Activated T-cell treated with anti-CD3 and anti-CD28 coated beads, Interleukin-2, amount 50 U/mL, for 1 hour (primary cell): ENCODE measurements at places on chromosomes 16 and 17.
A peak's percentile ranks its signal among the peaks of the same experiment; 100 is the strongest.

- no peak for DNase-seq
Measured at GRCh38 chr17:49409066-49409465, 5.6 kb downstream of the PHB1 start.

DNA sequence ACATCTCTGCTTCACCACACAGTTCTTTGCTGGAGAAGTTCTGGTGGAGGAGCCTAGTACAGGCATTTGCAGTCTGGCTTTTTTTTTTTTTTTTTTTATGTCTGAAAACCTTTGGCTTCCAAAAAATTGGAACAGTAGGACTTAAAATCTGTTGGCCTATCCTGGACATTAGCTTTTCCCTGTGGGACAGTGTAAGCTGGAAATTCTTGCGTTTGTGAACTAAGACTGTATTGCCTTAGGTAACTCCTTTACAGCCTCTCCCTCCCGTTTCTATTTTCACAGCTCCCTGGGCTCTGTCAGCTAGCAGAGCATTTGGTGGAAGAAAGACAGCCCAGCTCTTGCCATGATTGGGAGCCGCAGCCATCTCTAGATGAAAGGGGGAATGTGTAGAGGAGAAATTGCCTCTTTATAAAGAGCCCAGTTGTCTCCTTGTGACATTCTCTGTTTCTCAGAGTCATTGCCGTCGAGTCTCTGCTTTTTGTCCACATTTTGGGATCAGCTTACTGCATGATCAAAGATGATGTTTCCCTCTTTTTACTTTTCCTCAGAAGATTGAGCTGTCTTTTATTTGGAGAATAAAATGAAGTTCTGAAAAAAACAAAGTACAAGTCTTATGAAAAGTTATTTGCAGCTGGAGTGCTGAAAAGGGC lies 227.5 kb downstream of the SPECC1 start:
- DNase-seq, result no peak

DNA sequence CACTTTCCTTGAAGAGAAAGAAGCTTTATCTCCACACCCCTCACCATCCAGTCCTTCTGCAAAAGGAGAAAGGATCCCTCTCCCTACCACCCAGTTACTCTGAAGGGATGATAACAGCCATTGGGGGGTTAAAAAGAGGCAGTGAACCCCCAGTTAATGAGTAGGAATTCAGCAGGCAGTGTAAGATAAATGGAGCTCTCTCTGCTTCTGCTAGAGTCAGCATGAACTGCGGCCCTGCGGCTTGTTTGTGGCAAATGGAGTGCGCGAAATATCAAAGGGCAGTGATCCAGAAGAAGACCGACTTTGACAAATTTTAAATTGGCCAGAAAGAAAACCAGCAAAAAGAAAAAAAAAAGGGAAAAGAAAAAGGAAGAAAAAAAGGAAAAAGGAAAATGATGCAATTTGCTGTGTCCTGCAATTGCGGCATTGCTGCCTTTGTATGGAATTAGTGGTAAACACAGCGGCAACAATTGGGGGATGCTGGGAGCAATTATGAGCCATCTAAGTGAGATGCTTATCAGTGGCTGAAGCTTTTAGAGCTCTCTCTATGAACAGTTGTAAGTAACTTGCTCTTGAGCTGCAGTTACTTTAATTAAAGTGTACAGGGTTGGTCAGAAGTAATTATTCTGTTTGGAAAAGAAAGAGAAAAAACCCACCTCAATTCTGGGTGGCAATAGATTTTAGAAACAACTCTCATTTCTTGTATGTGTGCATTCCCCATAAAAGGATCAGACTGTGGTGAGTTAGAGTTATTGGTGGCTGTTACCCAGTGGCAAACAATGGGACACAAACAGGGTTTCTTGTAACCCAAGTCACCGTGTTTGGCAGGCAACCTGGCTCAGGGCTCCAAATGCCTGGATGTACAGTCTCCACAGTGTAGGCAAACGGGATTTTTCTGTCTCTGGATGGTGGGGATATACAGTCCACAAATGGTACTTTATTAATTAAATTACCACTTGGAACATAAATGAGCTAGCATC lies 161.3 kb downstream of the AATF start:
- DNase-seq, result no peak

GRCh38 chr17:77011173-77012011 lies 129.4 kb upstream of the SEC14L1 start:
- DNase-seq, result peak; percentile 40

GRCh38 chr16:30780549-30780948 lies 6.5 kb downstream of the ZNF629 start:
- no peak for DNase-seq

DNA sequence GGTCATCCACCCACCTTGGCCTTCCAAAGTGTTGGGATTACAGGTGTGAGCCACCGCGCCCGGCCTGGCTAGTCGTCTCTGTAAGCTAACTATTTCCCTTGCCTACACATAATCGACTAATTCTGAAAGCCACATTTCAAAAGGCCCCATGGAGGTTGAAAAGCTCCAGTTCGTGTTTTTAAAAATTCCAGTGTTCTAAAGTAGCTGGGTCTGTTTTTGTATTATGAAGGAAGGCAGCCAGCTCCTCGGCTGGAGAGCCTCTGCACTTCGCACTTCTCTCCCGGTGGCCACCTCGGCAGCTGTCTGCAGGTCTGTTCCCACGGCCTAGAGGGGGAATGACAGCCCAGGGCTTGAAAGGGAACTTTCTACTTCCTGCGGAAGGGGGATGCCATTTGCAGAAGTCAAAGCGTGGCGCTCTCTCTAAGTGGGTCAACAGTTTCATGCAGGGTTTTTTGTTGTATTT lies 16.9 kb downstream of the HASPIN start:
- peak; percentile 48 for DNase-seq

DNA sequence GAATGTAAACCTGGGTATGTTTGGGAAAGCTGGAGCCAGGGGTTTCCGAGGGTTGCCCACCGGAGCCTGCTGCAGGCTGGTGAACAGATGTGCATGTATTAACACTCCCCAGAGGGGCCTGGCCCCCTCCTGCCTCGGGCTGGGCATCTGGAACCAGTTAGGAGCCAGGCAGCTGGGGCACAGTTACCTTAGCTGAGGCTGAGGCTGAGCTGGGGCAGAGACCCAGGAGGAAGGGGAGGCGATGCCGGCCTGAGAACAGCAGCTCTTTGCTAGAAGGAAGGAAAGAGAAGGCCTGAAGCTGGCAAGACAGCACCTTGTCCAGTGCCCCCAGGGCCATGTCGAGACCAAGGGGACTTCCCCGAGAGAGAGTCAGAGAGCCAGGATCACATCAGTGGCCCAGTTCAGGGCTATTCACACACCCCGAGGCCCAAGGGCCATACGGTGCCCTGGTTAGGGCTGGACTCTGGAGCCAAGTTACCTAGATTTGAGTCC lies 65.8 kb downstream of the RMI2 start:
- DNase-seq, result no peak

DNA sequence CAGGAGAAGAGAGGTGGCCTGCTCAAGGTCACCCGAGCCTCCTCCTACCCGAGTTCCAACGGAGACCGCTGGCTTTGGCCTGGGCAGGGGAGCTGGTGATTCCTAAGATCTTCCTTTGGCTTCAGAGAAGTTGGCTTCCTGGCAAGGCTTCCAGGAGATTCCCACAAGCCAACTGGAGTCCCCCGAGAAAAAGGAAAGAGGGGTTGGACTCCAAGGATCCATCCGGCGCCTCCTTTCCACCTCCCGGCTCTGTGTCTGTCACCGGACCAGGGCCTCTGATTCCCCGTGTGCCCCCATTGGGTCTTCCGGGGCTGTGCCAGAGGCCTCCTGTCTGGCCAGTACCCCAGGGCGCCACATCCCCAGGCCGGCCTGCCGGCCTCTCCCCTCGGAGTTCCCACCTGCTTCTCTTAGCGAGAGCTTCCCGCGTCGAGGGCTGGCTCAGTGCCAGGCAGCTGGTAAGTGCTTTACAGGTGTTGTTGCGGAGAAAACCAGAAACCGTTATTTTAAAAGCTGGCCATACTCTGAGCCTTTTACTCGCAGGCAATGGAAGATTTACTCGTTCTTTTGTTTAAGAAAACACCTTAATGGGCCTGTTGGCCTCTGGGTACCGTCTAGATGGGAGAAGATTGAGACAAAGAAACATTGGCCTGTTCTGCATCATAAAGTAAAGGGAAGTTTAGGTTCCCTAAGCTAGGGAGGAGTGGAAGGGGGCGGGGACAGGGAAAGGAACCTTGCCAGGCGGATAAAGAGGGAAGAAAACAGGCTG lies 258.4 kb upstream of the SDK2 start:
- no peak for DNase-seq

DNA sequence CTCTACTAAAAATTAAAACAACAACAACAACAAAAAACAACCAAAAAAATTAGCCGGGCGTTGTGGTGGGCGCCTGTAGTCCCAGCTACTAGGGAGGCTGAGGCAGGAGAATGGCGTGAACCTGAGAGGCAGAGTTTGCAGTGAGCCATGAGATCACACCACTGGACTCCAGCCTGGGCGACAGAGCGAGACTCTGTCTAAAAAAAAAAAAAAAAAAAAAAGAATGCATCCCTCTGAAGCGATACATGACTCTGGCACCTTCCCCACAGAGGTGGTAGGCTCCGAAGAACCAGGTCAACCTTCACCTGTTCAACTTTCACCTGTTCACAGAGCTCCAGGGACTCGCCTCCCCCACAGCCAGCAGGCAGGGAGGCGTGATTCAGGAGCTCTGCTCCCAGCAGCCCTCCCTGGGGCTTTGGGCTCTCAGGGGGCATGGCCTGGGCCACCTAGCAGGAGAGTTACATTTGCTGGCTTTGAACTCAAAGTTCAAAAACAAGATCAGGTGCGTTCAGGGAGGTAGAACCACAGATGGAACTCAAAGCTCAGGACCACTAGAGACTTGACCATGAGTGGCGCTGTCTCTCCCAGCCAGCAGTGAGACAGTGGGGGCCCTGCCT lies 5.6 kb downstream of the VAC14 start:
- no peak for DNase-seq

DNA sequence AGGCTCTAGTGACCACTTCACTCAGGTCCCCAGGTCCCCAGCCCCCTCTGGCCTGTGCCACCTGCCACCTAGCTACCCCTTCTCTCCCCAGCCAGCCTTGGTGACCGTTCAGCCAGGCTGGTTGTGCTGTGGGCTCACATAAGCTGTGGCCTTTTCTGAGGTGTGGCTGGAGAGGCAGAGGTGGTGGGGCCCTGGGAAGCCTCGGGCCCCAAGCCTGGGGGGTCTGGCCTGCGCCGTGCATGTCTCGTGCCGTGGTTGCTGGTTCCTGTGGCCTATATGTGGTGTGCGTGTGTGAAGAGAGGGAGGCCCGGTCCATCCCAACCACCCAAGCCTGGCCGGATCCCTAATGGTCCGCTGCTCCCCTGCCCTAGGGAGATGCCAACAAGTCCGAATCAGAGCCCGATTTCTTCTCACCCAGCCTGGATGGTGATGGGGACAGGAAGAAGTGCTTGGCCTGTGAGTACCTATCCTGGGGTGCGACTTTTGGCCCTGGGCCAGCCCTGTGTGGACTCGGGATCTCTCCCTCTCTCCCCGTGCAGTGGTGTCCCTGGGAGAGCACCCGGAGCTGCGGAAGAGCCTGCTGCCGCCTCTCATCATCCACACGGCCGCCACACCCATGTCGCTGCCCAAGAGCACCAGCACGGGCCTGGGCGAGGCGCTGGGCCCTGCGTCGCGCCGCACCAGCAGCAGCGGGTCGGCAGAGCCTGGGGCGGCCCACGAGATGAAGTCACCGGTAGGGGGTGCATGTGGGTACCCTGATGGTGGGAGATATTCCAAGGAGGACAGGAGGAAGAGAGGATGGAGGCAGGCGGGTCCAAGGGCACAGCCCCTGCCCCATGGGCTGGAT lies 35.9 kb downstream of the CACNA1G start:
- DNase-seq, result no peak

GRCh38 chr16:11972128-11972527 lies 4.4 kb upstream of the SNX29 start:
- no peak for DNase-seq

DNA sequence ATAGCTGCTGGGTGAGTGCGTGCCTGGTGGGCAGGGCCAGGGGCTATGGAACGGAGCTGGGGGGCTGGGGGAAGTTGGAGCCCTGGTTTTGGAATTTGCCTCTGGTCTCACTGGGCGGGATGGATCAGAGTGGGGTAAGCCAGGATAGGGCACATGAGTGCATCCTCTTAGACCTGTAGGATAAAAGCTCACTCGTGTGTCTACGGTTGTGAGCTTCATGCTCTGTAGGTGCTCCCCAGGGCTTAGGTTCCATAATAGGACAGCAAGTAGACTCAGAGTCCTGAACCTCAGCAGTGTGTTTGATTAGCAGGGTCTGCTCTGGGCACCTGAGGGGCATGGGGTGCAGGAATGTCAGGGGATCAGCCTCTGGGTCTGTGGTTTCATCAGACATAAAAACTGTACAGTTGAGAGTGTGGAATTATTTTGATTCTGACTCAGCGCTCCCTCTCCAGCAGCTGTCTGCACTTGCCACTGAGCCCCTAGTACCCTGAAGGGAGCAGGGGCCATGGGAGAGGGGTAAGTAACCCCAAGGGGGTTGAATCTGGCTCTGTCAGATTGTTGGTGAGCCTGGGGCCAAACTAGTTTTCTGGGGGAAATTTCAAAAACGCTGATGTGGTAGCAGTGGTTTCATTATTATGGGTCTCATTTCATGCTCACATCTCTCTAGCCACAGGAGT lies 84.2 kb upstream of the LGALS9 start:
- DNase-seq, result no peak

DNA sequence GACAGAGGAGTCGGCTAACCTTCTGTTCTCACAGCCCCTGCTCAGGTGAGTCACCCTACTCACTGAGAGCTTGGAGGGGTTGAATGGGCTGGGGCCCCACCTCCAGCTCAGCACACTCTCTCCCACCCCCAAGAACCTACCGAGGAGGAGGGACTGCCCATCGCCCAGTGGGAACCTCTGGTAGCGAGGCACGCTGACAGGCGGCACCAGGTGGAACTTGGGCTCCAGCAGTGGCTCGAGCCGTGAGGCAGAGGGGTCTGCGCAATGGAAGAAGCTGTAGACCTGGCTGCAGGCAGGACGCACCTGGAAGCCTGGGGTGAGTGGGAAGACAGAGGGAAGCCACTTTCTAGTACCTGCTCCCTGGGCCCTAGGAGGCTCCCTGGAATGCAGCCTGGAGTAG lies 28.3 kb downstream of the PIMREG start:
- DNase-seq, result no peak

DNA sequence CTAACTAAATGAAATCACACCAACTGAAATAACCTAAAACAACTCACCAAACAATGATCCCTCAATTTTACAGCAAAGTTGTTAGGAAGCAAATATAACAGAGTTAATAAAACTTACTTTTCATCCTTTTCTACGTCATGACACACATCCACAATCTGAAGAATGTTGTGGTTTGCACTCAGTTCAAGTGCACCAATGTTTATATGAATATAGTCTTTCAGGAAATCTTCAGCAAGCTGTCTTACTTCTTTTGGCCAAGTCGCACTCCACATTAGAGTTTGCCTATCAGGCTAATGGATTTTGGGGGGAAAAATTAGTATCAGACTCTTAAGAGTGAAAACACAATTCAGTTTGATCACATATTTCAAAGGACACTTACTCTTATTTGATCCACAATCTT lies 3.3 kb downstream of the DDX5 start:
- DNase-seq, result no peak

- no peak for DNase-seq
Measured at GRCh38 chr17:41067281-41067680, 1.6 kb upstream of the KRTAP2-4 start.

DNA sequence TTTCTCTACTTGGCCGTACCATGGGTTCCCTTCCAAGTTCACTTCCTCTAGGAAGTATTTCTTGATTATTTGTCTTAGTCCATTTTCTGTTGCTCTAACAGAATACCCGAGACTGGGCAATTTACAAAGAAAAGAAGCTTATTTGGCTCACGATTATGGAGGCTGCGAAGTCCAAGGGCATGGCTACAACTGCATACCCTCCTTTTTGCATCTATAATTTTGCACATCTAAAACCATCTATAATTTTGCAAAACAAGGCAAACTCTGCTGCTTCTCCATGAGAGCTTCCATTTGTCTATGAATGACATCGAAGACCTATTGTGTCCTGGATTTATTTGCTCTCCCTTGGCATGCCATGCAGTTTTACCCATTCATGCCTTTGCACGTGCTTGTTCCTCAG lies 27.6 kb upstream of the RGS9 start:
- DNase-seq, result no peak
